ENCODE measurements at places on chromosomes 2 and 18.
A peak's percentile ranks its signal among the peaks of the same experiment; 100 is the strongest.

GRCh38 chr2:222842491-222843174, 18.2 kb upstream of the ACSL3 start:
- DNase-seq = no peak

DNA sequence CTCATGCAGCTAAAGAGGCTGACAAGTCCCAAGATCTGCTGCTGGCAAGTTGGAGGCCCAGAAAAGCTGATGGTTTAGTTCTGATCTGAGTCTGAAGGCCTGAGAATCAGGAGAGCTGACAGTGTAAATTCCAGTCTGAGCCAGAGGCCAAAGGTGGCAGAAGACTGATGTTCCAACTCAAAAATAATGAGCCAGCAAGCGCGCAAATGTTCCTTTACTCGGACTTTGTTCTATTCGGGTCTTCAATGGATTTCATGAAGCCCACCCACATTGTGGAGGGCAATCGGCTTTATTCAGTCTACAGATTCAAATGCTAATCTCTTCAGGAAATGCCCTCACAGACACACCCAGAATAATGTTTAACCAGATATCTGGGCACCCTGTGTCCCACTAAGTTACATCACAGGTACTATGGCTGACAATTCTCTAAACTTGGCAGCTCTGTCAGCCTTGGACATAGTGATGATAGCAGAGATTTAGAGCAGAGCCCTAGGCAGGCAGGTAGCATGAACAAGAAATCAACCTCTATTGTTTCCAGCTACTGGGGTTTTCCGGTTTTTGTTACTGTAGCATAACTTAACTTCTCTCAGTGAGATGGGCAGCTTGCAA, 318.5 kb downstream of the HRH4 start:
- no peak for DNase-seq

- no peak for DNase-seq
Measured at GRCh38 chr18:38318416-38318815, 752.8 kb upstream of the CELF4 start.

DNA sequence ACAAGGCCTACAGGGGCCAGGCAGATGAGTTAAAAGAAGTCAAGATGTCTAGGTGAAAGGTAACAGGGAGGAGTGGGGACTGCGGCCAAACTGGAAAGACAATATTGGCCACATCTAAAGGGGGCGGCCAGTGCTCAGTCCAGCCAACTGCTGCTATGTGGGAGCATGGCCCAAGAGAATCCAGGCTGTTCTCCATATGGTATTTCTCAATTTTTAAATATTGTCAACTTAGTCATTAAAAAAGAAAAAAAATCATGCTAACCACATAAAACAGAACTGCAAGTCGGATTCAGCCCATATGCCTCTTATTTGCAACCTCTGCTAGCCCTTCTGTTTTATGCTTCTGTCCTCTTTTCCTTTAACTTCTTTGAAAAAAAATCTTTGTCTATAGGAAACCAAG, 14.8 kb downstream of the TRABD2A start:
- no peak for DNase-seq

GRCh38 chr2:19899985-19900930, 1.5 kb downstream of the TTC32 start:
- DNase-seq = peak; percentile 33

DNA sequence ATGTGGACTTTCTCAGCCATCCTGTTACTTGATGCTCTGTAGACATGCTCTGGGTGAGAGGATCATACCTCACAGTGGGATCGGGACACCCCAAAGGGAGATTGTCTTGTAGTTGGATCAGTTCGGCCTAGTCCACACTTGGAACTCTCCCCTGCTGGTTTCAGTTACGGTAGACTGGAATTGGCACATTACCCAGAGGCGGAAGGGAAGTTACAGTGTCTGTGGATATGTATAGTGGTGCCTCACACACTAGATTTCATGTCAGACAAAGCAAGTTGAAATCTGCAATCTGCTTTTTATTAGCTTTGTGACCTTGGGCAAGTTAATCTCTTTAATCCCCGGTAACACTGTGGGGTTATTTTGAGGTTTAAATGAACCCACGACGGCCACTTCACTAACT, 16.2 kb upstream of the CTAGE1 start:
- DNase-seq = no peak

- DNase-seq = no peak
Measured at GRCh38 chr18:28281400-28281799, 104.5 kb upstream of the CDH2 start.

GRCh38 chr2:208529796-208530195, 123.2 kb downstream of the PTH2R start:
- no peak for DNase-seq

DNA sequence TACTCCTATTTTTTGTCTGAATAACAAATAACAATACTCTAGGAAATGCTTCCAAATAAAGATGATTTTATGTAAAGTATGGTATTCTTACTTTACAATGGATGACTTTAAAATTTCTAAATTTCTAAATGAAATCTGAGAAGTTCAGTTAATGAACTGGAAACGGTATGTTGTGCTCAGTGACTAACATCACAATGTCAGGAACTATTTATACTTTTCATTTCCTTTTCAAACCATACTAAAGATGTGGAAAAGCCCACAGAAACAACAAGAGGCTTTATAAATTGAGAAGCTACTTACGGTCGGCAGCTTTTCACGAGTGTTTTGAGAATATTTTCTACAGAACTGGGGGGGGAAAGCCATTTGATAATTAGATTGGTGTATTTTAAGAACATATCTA, 31.1 kb downstream of the PSME4 start:
- DNase-seq = no peak

DNA sequence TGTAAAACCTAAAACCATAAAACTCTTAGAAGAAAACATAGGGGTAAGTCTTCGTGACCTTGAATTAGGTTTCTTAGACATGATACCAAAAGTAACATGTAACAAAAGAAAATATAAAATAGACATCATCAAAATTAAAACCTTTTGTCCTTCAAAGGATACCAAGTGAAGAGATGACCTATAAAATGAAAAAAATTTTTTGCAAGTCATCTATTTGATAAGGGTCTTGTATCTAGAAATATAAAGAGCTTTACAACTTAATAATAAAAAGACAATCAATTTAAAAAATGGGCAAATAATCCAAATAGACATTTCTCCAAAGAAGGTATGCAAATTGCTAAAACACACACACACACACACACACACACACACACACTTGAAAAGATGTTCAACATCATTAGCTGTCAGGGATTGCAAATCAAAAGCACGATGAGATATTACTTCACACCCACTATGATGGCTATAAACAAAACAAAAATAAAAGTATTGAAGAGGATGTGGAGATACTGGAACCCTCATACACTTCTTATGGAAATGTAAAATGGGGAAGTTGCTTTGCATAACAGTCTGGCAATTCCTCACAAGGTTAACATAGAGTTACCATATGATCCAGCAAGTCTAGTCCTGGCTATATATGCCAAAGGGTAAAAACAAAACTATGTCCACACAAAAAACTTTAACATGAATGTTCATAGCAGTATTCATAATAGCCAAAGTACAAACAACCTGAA, 23.3 kb downstream of the SPDYA start:
- no peak for DNase-seq

DNA sequence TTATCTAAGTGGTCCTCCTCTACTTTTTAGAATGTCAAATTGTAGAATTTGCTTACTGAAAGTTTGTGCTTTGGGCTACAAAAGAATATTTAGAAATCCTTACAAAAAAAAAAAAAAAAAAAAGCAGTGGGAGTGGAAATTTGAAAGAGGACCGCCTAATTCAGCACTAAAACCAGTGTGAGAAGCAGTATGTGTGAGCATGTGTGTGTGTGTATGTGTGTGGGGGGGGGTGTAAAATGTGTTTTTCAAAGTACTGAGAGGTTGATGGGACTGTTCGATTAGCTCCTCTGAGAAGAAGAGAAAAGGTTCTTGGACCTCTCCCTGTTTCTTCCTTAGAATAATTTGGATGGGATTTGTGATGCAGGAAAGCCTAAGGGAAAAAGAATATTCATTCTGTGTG, at the start of gene VIT:
Gene VIT, plus strand, starts transcription at position 175 of the 400 bp plus-strand sequence. CDS start 19,664 bp downstream, outside the sequence.
- no peak for DNase-seq

DNA sequence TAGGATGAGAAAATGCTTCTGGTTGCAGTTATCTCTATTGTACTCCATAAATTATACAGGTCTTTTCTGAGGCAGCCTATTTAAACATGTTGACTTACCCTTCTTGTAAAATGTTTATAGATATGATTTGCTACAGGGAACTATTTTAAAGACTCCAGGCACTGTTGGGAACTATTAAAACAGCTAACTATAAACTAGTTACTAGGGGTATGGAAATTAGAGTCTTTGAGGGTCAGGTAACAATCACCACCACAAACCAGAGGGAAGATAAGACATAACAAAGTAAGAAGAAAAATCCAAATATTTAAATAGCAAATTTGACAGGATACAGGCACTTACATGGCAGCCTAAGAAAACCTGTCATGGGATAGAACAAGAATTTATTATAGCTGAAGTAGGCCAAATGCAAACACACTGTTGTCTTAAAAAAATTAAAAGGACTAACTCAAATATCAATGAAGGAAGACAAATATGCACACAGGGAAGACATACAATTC, 251.0 kb upstream of the CWC22 start:
- DNase-seq = no peak

DNA sequence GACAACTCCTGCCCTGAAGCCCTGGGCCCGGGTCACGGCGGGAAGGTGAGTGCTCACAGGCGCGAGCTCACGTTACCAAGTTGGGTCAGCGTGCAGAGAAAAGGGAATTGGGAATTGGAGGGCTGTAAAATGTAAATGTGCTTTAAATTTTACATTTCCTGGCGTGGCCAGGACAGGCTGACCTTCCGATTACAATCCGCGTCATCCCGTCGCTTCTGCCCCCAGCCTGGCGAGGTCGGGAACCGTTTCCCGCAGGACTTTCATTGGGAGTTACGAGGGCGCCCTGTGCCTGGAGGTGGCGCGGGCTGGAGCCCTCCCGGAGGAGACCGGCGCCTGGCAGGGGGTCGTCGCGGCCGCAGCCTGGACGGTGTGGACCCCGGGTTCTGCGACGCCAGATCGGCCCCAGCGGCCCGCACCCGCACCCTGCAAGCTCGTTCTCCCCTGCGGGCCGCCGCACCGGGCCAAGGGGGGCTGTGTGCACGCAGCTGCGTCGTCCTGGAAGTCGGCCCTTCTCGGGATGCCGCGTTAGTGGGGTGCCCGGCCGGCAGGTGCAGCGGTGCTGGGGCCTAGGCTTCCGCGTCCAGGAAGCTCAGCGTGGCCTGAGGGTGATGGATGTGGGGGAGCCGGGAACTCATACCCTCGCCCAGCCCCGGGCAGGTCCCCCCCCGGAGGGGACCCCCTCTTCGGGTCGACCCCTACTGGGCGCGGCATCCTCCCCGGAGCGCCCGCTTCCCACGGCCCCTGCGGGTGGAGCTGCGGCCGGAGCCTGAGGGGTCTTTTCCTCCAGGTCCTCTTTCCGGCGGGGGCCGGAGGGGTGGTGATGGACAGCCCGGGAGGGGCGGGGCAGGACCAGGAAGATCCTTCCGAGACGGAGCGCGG, 63.9 kb downstream of the LRRFIP1 start:
- DNase-seq = no peak

- DNase-seq = no peak
Measured at GRCh38 chr2:62296034-62296831, 100.3 kb downstream of the B3GNT2 start.

- DNase-seq = peak; percentile 69
Measured at GRCh38 chr2:159506764-159507440, 109.4 kb downstream of the BAZ2B start.

GRCh38 chr2:186714611-186715010, 20.8 kb downstream of the FAM171B start:
- no peak for DNase-seq

DNA sequence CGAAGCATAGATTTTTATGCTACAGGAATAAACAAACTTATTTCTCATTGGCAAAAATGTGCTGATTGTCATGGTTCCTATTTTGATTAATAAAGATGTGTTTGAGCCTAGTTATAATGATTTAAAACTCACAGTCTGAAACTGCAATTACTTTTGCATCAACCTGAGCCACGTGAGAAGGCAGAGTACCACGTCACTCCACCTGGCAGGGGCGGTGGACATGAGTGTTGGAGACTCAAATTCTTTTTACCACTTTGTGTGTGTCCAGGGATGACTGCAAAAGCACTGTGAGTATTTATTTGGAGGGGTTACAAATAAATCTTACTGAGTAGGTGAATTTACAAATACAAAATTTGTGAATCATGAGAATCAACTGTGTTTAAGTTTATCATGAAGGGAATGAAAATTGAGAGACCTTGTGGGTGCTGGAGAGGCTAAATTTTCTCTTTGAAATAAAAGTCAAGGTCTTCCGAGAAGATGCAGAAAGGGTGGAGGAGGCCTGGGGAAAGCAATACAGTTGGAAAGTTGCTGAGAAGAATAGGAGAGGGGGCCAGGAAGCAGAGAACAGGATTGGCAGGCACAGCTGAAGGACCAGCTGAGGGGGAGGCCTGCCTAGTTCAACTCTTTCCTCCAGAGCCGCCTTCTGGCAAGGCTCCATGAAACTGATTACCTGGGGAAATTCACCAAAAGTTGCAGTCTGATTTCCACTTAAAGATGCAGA, 316.4 kb downstream of the MYCN start:
- no peak for DNase-seq

GRCh38 chr18:27005589-27005988, 140.1 kb upstream of the AQP4 start:
- peak; percentile 4 for DNase-seq

DNA sequence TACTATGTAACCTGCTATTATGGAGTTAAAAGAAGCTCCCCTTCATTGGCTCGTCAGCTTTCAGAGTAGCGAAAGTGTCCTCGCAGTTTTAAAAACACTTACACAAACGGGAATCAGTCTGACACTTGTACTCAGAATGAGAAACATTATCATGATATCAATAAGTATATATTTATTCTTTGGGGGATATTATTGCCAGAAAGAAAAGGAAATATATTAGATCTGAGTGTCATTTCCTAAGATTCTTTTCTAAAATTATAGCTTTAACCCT, 584.5 kb downstream of the ZEB2 start:
- no peak for DNase-seq
